Stimulated activated CD8-positive, alpha-beta memory T cell treated with anti-CD3 and anti-CD28 coated beads, Interleukin-7, amount 100 ng/mL, for 4 hours (primary cell): ENCODE measurements at places on chromosomes 5 and 9.

- no peak for DNase-seq
Measured at GRCh38 chr5:137096149-137097103, 402.7 kb downstream of the SPOCK1 start.

DNA sequence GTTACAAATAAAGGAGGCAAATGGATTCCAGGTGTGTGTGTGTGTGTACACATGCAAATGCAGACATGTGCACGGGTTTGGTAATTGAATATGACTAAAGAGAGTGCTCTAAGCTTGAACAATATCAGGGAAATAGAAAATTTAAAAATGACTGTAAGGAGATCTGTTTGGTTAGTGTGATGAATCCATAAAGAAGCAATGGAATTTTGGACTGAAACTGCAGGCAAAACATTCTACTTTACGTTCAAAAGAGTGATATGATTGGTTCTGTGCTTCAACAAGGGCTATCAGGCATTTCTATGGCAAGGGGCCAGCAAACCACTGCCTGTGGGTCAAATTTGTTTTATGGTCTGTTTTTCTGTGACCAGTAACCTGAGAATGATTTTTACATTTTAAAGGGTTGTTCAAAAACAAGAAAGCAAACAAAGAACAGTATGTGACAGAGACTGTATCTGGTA, 332.8 kb upstream of the KLF9 start:
- no peak for DNase-seq

DNA sequence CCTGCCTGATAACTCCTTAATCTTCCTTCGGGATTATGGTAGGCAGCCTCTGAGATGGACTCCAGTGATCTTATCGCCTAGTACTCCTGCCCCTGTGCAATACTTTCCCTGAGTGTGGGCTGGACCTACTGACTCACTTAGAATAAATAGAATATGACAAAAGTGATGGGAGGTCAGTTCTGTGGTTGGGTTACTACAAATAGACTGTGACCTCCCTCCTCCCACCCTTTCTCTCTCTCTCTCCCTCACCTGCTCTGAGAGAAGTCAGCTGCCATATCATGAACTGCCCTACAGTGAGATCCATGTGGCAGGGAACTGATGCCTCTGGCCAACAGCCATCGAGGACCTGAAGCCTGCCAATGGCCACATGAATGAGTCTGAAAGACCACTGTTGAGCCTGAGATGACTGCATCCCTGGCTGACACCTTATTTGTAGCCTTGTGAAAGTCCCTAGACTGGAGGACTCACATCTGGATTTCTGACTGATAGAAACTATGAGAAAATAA, 31.7 kb downstream of the NRG2 start:
- no peak for DNase-seq

DNA sequence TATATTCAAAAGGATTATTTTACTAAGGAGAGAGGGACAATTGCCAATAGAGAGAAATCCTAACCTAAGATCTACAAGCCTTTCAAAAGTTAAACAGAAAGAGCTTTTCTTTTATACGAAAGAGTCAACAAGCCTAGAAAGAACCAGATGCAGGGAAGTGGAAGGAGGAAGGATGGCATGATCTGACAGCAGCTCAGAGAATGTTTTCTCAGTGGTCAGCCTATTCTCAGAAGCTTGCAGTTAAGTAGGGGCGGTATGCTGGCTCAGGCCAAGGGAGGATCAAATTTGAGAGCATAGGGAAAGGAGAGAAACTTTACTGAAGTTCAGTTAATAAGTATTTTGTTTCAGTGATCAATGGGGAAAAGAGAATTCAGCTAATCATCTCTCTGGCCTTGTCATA, 88.0 kb upstream of the FTMT start:
- no peak for DNase-seq

DNA sequence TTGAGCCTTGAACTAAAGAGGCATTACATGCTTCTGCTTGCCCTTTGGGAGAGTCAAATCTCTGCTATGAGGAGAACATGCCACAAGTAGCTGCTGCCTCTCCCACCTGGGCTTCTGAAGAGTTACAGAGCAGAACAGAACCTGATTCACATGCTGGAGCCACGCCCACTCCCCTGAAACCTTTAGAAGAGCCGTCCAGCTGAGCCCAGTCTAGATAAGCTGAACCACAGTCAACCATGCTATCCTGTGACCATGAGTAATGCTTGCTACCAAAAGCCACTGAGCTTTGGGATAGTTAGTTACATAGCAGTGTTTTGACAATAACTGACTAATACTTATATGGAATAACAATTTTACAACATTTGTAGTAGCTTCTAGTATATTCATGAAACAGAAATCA, 111.0 kb upstream of the VCAN start:
- DNase-seq = no peak

DNA sequence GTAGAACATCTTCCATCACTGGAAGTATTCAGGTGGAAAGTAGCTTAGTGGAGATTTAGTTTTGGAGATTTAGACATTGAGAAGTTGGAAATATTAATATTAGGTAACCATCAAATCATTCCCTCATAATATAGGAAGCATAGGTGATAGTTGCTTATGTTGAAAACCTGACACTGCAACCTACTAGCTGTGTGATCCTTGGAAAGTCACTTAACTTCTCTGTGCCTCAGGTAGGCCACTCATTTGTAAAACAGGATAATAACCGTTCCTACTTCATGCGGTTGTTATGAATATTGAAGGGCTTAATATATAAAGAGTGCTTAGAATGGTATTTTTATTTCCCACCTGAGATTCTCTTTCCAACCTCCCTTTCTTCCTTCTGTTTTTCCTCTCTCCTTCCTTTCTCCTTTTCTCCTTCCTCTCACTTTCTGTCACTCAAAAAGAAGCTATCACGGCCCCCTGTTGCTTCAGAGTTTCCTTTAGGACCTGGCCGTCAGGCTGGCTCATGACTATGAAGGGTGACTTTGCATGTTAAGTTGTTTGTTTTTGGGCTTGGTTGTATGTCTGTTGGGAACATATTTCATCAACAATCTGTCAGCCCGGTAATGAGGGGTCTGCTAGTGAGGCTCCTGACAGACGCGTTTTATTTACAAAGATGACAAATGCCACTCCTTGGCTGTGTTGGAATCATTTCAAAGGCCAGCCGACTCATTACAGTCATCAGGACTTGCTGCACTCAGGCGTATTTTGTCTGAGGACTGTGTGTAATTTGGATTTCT, 31.0 kb downstream of the DOCK2 start:
- no peak for DNase-seq

GRCh38 chr5:97919719-97920118, 736.7 kb upstream of the RIOK2 start:
- no peak for DNase-seq

DNA sequence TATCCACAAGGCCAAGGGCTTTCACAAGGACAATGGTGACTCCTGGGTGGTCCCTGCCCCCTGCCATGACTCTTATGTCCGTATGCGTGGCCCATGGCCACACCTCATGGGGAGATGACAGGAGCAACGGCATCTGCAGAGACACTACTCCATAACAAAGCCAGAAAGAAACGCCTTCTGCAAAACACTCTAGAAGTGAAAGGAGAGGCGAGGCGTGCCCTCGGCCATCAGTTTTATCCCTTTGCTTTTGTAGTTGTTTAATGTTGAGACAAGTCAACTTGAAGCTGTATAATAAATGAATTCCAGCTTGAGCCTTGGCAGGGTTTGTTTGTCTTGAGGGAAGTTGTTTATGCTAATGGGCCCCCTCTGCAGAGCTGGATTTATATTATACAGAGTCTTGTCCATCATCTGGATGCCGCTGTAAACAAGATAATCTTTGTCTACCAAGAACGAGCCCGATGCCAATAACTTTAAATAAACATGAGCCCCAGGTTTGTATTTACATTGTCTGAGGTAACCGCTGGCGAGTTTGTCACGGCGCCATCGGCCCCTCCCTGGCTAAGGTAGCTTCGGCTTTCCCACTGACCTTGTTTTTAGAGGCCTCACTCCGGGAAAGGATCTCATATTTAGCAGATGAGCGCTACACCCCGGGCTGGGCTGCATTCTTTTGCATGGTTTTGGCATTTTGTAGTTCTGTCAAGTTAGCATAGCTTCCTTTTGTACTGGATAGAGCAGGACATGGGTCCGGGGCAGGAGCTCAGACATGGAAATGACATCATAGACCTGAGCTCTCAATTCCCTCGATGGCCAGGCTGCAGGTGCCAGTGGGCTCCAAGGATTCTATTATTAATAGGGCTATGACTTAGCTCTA, 165.3 kb downstream of the ERCC6L2 start:
- no peak for DNase-seq

DNA sequence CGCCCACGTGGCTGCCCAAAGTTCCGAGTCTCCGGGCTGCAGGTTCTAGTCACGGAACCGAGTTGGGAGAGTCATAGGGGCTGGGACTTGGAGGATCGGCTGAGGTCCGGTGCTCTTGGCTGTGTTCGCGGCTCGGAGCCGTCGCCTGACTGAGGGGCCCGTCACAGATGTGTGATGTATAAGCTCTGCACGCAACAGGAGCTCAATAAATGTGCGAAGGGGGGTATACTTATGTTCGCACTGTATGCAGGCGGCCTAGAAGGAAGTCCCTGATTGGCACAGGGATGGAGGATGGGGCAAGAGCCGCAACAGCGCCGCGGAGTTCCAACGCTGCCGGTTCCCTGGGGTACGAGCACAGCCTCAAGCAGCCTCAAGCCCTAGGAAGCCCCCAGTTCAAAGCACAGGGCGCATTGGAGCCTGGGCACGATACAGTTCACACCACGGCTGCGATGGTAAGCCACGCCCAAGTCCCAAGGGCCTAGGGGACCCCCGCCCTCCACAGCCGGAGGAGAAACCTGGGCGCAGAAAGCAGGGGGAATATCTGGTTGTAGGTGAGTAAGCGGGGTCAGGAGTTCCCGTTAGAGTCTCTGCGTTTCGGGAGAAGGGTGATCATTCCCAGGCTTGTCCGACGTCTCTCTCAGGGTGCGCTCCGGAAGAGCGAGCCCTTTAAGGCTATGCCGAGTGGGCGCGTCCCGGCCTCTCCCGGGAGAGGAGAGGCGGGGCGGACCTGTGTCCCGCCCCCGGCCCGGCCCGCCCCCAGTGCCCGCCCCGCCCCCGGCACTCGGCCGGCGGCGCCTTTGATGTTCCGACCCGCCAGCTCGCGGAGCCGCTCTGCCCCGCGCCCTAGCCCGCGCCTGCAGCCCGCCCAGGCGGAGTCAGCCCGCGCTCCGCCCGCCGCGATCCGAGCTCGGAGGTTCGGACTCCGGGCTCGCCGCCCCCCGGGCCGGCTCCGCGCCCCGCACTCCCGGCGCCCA, at the start of gene TCF7:
Gene TCF7, plus strand, starts transcription at position 780 of the 974 bp plus-strand sequence. CDS start 226 bp downstream, outside the sequence.
- peak; percentile 71 for DNase-seq

- no peak for DNase-seq
Measured at GRCh38 chr9:79973627-79974026, 401.9 kb downstream of the TLE4 start.

DNA sequence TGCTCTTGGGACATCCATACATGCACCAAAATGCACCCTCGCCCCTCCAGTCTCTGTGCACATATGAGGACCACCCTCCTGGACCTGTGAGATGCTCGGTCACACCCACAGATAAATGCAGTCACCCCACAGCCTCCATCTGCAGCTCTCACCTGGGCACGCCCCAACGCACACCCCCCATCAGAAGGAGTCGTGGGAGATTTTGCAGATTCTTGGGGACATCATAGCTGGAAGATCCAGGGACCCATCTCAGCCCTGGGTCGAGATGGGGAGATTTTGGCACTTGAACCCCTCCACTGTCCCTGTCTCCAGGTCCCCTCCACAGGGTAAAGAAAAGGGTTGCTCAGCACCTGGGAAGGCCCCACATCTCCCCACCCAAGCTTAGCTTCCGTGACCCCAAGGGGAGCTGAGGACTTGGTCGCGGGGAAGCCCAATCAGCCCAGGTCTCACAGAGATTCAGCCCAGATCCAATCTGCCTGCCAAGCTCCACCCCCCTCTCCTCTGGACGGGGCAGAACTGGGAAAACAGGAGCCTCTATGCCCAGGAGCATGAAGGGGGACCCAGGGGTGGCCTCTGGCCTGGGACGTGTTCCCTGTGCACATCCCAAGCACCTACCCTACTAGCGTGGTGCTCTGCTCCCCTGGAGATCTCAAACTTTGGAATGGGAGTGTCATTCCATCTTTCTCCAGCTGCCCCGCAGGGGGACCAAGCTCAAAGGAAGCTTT, 89.2 kb upstream of the LMX1B start:
- no peak for DNase-seq

GRCh38 chr5:173328844-173329490, 753 bp upstream of the STC2 start:
- DNase-seq = no peak

GRCh38 chr9:33249087-33249658, 9.2 kb downstream of the SPINK4 start:
- no peak for DNase-seq

GRCh38 chr5:171635561-171636245, 149.9 kb upstream of the SMIM23 start:
- no peak for DNase-seq

- DNase-seq = no peak
Measured at GRCh38 chr5:89246252-89246651, 363.3 kb upstream of the MEF2C start.

DNA sequence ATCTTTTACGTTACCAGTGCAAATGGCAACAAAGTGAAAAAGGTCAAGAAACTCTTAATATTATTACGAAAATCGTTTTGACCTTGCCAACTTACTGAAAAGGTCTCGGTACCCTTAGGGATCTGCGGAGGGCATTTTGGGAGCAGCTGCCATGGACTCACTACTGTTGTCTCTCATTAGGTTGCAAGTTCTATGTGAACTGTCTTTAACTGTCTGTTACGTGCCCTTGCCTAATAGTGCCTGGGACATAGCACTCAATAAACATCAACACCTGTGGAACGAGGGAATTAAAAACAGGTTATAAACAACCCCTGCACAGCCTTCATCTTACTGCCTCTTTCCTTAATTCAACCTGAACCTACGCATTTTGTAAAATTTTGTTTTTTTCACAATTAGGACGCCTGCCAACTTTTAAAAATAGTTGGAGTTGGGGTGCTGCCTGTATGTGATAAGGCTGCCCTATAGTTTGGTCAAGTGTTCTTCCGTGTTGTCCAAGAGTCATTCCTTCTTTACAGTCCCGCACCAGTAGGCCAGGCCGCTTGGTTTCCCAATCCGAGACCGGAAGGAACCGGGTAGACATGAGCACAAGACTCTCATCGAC, 527 bp upstream of the SREK1 start:
- no peak for DNase-seq
